ENCODE measurements at places on chromosomes 4 and X.
A peak's percentile ranks its signal among the peaks of the same experiment; 100 is the strongest.

DNA sequence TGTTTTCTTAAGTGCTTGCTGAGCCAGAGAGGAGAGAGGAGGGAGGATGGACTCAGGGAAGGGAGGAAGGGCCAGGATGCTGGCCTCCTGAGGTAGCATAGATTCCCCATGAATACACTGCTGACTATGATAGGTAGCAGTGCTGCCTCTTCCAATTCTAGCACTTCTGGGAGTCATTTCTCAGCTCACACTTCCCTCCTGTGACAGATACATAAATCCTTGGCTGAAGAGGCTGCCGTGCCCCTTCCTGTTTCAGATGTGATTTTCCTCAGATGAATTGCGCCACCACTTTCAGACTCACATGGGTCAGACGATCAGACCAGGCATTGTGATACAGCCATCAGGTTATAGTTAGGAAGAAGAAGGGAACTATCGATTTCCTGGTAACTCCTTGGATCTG lies 22.4 kb downstream of the TSC22D3 start:
- H3K4me3 ChIP-seq: no peak overlapping the region
- no peaks in the 10 kb centered on the region for H3K27me3 ChIP-seq
- DNase-seq: no peak
- peaks cover 2% of the 10 kb centered on the region for H3K4me1 ChIP-seq
- no peaks in the 10 kb centered on the region for H3K36me3 ChIP-seq

DNA sequence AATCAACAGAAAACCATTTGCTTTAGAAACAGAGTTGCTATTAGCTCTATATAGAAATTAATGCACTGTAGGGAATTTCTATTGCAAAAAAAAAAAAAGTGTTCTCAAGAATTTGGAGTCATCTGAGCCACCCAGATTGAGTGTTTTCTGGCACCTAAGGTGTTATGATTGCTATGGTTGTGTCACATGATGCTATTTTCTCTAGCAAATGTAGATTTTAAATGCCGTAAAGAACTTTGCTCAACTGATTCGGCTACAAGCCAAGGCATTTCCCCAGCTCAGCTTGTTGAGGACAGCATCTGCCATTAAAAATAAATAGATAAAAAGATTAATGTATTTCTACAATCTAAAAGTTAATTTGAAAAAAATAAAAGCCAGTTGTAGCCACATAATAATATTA lies 712.8 kb downstream of the FAT4 start:
- H3K4me3 ChIP-seq: no peak overlapping the region
- H3K4me1 ChIP-seq: no peaks in the 10 kb centered on the region
- DNase-seq: no peak
- no peaks in the 10 kb centered on the region for H3K36me3 ChIP-seq
- no peak overlapping the region for H3K27ac ChIP-seq
- no peaks in the 10 kb centered on the region for H3K27me3 ChIP-seq

DNA sequence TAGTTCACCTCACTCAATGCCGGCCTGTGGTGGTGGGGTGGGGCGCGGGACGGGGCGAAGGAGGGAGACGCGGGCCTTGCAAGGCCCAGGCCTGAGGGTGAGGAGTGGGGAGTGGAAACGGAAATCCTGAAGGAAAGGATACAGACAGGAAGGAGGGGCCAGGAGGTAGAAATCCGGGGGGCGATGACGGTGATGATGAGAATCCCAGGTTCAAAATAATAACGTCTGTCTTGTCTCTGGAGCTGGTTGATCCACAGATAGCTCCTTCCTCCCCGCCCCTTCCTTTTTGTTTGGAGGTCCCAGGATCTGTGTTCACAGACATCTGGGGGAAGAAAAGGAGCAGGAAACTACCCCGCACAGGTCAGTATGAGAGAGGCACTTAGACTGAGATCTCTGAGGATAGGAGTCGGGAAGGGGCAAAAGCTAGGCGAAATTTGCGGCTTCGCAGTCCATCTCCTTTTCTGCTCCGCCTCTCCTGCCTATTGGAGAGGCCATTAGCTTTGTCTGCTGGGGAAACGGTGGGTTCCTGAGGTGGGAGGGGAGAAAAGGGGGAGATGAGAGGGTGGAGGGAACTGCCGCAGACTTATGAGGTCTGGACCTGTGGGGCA lies 746 bp downstream of the TCEAL7 start:
- H3K36me3 ChIP-seq: no peaks in the 10 kb centered on the region
- no peak overlapping the region for H3K27ac ChIP-seq
- peak overlapping the region; percentile 25 for H3K4me3 ChIP-seq
- no peaks in the 10 kb centered on the region for H3K4me1 ChIP-seq
- H3K27me3 ChIP-seq: no peaks in the 10 kb centered on the region

GRCh38 chr4:158799013-158799770 lies 30.4 kb downstream of the FNIP2 start:
- no peak overlapping the region for H3K27ac ChIP-seq
- H3K4me3 ChIP-seq: no peak overlapping the region
- DNase-seq: no peak
- no peaks in the 10 kb centered on the region for H3K36me3 ChIP-seq
- H3K4me1 ChIP-seq: no peaks in the 10 kb centered on the region

DNA sequence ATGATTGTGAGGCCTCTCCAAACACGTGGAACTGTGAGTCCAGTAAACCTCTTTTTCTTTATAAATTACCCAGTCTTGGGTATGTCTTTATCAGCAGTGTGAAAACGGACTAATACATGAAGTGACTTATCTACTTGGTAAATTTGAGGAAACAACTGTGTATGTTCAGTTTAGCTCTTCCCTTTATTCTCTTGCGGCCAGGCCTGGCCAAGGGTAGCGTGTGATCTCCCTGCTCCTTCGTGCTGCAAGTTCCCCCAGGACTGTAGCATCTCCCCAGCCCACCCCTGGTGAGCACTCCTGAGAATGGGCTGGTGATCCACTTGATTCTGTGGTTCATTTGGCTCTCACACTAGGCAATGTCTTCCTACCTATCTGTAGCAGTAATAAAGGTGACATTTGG lies 53.2 kb upstream of the CHRNA9 start:
- no peak overlapping the region for H3K4me3 ChIP-seq
- no peak overlapping the region for H3K27ac ChIP-seq
- H3K36me3 ChIP-seq: no peaks in the 10 kb centered on the region
- no peaks in the 10 kb centered on the region for H3K27me3 ChIP-seq

- H3K27me3 ChIP-seq: no peaks in the 10 kb centered on the region
- no peaks in the 10 kb centered on the region for H3K36me3 ChIP-seq
- H3K4me1 ChIP-seq: no peaks in the 10 kb centered on the region
Observed at GRCh38 chrX:78624426-78624825, 34.7 kb downstream of the RTL3 start.

GRCh38 chr4:170139764-170140163 lies 50.0 kb upstream of the AADAT start:
- H3K4me1 ChIP-seq: no peaks in the 10 kb centered on the region
- H3K27me3 ChIP-seq: no peaks in the 10 kb centered on the region
- no peak for DNase-seq

DNA sequence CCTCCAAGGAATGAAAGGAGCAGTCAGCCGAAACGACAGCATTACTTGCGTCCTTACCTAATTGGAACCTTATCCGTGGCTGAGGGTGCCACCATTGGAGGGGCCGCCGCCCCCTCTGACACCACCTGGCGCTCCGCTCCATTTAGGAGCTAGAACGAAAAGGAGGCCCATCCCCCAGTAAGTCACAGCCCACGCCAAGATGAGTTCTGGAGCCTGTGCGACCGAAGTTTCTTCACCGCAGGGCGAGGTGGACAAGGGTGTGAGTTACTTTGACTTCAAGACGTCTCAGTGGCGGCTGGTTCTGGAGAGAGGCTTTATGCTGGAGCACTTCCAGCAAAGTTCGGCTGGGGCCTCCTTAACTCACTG lies 729 bp upstream of the IRF2 start:
- H3K27ac ChIP-seq: no peak overlapping the region
- H3K27me3 ChIP-seq: no peaks in the 10 kb centered on the region
- no peak for DNase-seq
- H3K4me1 ChIP-seq: peaks cover 6% of the 10 kb centered on the region

DNA sequence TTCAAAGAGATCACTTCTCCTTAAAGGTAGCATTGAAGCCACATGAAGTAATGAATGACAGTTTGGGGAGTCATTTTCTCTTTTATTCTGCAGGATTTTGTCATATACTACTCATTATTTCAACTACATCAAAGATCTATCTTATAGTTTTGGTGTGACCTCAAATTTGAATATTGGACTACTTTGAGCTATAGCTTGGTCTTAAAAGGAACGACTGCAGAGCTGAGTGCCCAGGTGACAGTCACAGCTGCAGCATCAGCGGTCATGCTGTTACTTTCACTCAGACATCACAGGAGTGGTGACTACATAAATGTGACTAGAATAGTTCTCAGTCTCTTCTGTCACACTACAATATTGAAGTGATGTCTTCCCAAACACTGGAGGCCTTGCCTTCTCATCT lies 10.7 kb upstream of the SPCS3 start:
- H3K4me1 ChIP-seq: no peaks in the 10 kb centered on the region
- H3K27ac ChIP-seq: no peak overlapping the region
- peaks cover 3% of the 10 kb centered on the region for H3K27me3 ChIP-seq
- H3K36me3 ChIP-seq: no peaks in the 10 kb centered on the region
- H3K4me3 ChIP-seq: no peak overlapping the region

GRCh38 chr4:40507977-40508376 lies 121.7 kb downstream of the RBM47 start:
- no peaks in the 10 kb centered on the region for H3K36me3 ChIP-seq
- H3K4me3 ChIP-seq: no peak overlapping the region

DNA sequence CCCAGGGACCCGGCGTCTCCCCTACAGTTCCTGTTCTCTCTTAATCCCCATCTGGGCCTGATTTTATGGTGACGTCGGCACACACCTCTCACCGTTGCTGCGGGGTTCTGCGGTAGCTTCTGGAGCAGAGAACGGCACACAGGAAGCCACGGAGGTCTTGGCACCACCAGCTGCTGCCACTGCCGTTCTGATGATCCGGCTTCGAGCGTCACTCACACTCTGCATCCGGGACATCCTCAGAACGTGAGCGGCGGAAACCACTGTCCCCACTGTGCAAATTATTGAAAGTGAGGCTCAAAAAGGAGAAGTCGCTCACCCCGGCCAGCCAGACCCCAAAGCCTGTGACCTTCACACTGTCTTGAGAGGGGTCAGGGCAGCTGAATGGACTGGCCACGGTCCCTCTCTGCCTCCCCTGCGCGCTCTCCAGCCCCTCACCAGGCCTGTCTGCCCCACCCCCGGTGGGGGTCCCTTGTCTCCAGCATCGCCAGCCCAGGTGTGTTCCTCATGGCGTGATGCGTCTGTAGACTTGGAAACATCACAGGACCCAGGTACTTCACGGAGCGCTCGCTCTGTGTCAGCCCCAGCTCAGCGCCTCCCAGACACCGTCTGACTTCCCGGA lies 201.1 kb downstream of the AFAP1 start:
- H3K27ac ChIP-seq: no peak overlapping the region
- DNase-seq: no peak
- H3K4me3 ChIP-seq: no peak overlapping the region
- H3K27me3 ChIP-seq: no peaks in the 10 kb centered on the region

- peaks cover 1% of the 10 kb centered on the region for H3K4me1 ChIP-seq
- no peak for DNase-seq
- H3K27ac ChIP-seq: no peak overlapping the region
- H3K4me3 ChIP-seq: no peak overlapping the region
- no peaks in the 10 kb centered on the region for H3K27me3 ChIP-seq
Observed at GRCh38 chrX:41824551-41824950, 98.8 kb downstream of the CASK start.

GRCh38 chrX:9356846-9357245 lies 108.0 kb upstream of the TBL1X start:
- no peak overlapping the region for H3K27ac ChIP-seq
- DNase-seq: no peak

DNA sequence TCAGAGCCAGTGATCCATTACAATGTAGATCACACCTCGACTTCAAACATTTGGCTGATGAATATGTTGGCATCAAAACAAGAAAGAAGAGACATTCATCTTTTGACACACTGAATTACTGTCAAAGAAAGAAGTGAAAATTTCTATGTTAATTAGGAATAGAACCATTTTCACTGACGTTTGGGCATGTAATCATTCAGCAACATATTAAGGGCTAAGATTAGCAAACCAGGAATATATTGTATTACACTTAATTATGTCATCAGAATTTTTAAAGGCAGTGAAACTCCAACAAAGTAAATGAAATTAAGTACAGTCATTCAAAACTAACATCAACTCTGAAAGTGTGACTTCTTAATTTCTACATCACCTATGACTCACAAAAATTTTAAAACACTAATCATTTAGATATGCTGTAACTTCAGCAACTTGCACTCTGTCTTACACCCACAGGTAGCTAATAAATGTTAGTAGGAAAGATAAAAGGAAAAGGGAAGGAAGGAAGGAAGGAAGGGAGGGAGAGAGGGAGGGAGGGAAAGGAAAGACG lies 1.4 kb upstream of the SMR3A start:
- no peaks in the 10 kb centered on the region for H3K36me3 ChIP-seq
- H3K4me3 ChIP-seq: no peak overlapping the region
- no peaks in the 10 kb centered on the region for H3K27me3 ChIP-seq
- no peak overlapping the region for H3K27ac ChIP-seq
- DNase-seq: no peak

DNA sequence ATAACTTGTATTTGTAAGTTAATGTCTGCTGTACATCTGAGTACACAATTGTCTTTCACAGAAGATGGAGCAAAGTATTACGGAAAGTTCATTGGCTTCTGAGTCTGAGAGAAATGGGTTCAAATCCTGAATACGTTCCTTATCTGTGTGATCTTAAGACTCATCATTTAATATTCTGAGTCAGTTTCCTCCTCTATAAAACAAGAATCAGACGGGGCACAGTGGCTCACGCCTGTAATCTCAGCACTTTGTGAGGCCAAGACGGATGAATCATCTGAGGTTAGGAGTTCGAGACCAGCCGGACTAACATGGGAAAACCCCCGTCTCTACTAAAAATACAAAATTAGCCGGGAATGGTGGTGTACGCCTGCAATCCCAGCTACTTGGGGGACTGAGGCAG lies 57.8 kb downstream of the APBB2 start:
- H3K4me1 ChIP-seq: no peaks in the 10 kb centered on the region
- no peak overlapping the region for H3K27ac ChIP-seq
- H3K36me3 ChIP-seq: no peaks in the 10 kb centered on the region

DNA sequence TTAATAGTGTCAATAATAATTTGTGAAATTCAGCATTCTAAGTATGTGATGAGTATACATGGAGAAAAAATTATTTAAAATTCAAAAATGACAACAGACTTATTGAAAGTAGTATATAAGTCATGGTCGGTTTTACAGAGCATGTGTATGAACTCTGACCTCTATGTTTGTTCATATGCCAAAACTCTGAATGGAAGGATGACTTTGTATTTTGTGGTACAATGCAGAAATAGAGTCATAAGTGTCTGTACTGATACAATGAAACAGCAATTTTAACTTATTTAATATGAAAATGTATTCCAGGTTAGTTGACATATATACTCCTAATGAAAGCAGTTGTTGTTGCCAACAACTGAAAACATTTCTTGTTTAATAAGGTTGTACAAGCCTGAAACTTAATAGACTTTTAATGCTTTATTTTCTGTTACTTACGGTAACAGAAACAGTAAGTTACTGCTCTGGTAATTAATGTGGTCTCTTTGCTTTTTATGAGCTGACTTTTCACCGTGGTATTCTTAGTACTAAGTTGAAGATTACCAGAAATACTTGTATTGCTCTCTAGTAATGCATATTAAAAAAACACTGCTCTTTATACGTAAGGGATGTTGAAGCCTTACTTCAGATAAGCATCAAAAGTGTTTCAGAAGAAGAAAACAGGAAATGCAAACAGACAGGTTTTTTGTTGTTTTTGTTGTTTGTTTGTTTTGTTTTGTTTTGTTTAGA lies 1.9 kb downstream of the UBE2K start:
- no peaks in the 10 kb centered on the region for H3K36me3 ChIP-seq
- no peak for DNase-seq
- H3K4me3 ChIP-seq: no peak overlapping the region
- no peaks in the 10 kb centered on the region for H3K27me3 ChIP-seq
- peaks cover 2% of the 10 kb centered on the region for H3K4me1 ChIP-seq

All from iPS DF 6.9 (cell line).